ENCODE measurements at places on chromosomes 16 and 17. TPM values are rescaled to one million over a fixed set of nuclear protein-coding genes. Genes with fewer than 3 reads are reported as not detected.

The ZP2 gene
- not detected for total RNA-seq

The SCGB1C2 gene
- not detected for total RNA-seq

The SHISA6 gene
- total RNA-seq = not detected

The PLEKHG4 gene
- 13.3 TPM for total RNA-seq

The C17orf50 gene
- 0.24 TPM for total RNA-seq
